CD8-positive, alpha-beta memory T cell (primary cell): ENCODE measurements at places on chromosomes 13 and 19.
A peak's percentile ranks its signal among the peaks of the same experiment; 100 is the strongest.

DNA sequence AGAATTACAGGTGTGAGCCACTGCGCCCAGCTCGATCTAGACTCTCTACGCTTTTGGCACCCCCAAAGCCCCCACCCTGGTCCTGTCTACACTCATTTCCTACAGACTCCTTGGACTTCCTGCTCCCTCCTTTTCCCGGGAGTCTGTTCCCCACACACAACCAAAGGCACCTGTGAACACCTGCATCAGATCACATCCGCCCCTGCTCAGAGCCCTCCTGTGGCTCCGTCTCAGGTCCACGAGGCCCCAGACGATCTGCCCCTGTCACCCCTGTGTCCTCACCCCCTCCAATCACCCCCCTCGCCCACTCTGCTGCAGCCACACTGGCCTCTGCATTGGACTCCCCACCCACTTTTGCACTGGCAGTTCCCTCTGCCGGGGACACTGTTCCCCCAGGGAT lies 12.4 kb upstream of the PAK4 start:
- no peak overlapping the region for H3K27ac ChIP-seq
- no peak overlapping the region for H3K4me3 ChIP-seq
- no peak for DNase-seq

- DNase-seq: no peak
- no peaks in the 10 kb centered on the region for H3K4me1 ChIP-seq
- H3K4me3 ChIP-seq: no peak overlapping the region
- H3K27me3 ChIP-seq: no peaks in the 10 kb centered on the region
These were observed 69.5 kb upstream of the FNDC3A start for GRCh38 chr13:48906200-48906599.

- peak; percentile 35 for DNase-seq
- H3K4me3 ChIP-seq: peak overlapping the region; percentile 62
- peaks cover 56% of the 10 kb centered on the region for H3K4me1 ChIP-seq
- H3K27me3 ChIP-seq: no peaks in the 10 kb centered on the region
- no peaks in the 10 kb centered on the region for H3K36me3 ChIP-seq
These were observed 3.7 kb downstream of the ITM2B start for GRCh38 chr13:48236528-48237353.

DNA sequence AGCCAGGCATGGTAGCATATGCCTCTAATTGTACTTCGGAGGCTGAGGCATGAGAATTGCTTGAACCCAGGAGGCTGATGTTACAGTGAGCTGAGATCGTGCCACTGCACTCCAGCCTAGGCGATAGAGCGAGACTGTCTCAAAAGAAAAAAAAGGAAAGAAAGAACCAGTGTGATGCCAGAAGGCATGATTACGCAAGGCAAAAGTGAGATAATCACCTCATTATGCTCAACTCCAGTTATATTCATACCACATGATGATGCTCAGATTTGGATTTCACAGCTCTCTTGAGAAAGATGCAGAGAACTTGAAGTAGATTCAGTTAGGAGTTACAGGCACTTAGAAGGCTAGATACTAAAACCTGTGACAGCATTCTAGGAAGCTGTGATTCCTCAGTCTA lies 21.8 kb downstream of the RCBTB1 start:
- DNase-seq: no peak
- no peak overlapping the region for H3K4me3 ChIP-seq
- H3K36me3 ChIP-seq: peaks cover 10% of the 10 kb centered on the region
- no peak overlapping the region for H3K27ac ChIP-seq

- no peak for DNase-seq
- no peak overlapping the region for H3K27ac ChIP-seq
- H3K4me1 ChIP-seq: no peaks in the 10 kb centered on the region
- no peaks in the 10 kb centered on the region for H3K27me3 ChIP-seq
- no peak overlapping the region for H3K4me3 ChIP-seq
These were observed 40.6 kb upstream of the KLF12 start for GRCh38 chr13:74174810-74175209.

DNA sequence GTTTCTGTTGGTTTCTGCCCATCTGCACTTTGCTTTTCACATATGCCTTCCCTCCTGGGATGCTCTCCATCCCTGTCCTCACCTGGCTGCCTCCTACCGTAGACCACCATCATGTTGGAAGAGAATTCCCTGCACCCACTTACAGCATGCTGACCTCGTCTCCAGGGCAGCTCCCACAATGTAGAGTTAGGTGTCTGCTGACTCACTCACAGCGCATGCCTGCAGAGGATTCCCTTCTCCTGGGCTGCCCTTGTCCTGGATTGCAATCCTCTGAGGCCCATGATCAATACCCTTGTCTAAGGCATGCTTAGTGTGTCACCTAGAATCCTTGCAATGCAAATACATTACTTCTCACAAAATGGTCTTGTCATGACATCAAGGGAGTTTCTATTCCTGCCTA lies 43.6 kb downstream of the STOML3 start:
- H3K36me3 ChIP-seq: no peaks in the 10 kb centered on the region
- no peaks in the 10 kb centered on the region for H3K4me1 ChIP-seq
- H3K27ac ChIP-seq: no peak overlapping the region

GRCh38 chr13:113029487-113030258 lies 60.7 kb downstream of the MCF2L start:
- H3K4me3 ChIP-seq: no peak overlapping the region
- no peak overlapping the region for H3K27ac ChIP-seq
- H3K36me3 ChIP-seq: no peaks in the 10 kb centered on the region
- peak; percentile 48 for DNase-seq

DNA sequence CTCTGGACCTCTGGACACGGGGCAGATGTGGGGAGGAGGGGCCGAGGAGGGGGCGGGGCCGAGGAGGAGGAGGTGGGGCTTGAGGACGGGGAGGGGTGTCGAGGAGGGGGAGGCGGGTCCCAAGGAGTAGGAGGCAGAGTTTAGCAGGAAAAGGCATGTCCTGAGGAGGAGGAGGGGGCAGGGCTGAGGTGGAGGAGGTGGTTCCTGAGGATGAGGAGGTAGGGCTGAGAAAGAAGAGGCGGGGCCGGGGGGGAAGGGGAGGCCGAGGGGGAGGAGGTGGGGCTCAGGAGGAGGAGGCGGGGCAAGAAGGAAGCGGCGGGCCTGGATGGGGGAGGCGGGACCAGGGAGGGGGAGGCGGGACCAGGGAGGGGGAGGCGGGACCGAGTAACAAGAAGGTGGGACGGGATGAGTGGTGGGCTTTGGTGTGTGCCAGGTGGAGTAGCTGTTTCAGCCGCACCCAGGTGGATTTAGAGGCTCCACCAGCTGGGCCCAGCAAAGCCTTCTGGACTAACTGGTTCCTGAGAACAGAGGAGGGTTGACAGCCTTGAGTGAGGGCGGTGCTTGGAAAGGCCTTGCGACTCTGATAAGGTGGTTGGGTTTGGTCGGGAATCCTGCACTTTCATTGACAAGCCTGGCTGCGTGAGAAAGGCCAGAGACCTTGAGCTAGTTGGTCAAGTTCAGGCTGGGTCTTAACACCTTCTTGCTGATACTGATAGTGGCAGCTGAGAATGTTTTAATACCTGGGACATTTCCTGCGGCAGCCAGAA lies 7.7 kb downstream of the TECR start:
- no peaks in the 10 kb centered on the region for H3K27me3 ChIP-seq
- H3K27ac ChIP-seq: no peak overlapping the region
- peaks cover 32% of the 10 kb centered on the region for H3K4me1 ChIP-seq
- DNase-seq: no peak
- no peak overlapping the region for H3K4me3 ChIP-seq
- no peaks in the 10 kb centered on the region for H3K36me3 ChIP-seq

GRCh38 chr19:48325265-48325910 lies at the start of gene EMP3:
Gene EMP3, plus strand, starts transcription at chr19:48325552. Its CDS starts 1,293 bp downstream, at chr19:48326845.
- DNase-seq: peak; percentile 79
- H3K27ac ChIP-seq: peak within 1 kb of the TSS; percentile 98
- H3K4me3 ChIP-seq: peak within 1 kb of the TSS; percentile 96
- peaks cover 23% of the 10 kb centered on the region for H3K36me3 ChIP-seq
- peaks cover 76% of the 10 kb centered on the region for H3K4me1 ChIP-seq
- H3K27me3 ChIP-seq: no peaks in the 10 kb centered on the region

DNA sequence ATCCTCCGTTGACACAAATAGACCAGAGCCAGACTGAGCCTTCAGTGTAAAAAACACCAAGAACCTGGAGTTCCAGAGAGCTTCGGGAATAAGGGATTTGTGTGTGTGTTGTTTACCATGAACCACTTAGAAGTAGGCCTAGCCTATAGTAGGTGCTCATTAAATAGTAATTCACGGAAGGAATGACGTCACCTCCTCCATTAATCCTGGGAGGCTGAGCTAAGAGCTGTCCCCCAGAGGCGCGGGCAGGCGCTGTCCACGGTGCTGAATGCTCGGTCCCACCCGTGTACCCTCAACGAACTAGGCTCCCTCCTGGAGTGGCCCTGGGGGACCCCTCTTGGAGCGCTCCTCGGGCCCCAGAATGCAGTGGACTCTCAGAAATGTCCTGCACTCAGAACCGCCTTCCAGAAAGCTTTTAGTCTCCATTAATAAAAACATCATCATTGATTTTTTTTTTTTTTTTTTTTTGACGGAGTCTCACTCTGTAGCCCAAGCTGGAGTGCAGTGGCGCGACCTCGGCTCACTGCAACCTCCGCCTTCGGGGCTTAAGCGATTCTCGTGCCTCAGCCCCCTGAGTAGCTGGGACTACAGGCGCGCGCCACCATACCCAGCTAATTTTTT lies 6.5 kb downstream of the UNC13A start:
- no peak overlapping the region for H3K27ac ChIP-seq
- peak; percentile 9 for DNase-seq
- H3K4me1 ChIP-seq: peaks cover 9% of the 10 kb centered on the region

DNA sequence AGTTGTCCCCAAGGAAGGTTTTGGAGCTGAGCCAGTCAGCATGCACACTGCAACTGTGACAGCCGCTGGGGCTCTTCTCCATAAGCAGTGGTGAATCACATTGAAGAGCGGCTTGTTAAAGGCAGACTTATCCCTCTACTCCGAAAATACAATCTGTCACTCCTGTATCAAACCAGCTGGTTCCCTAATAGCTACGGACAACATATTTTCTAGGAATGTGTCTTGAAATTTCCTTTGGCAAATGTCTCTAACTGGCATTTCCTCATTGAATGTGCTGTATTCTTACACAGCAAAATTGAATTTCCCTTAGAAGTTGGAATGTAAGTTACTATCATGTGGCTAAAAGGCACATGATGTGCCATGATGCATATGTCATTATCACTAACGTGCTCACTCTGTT lies 104.0 kb upstream of the GPR12 start:
- H3K27ac ChIP-seq: no peak overlapping the region
- no peaks in the 10 kb centered on the region for H3K27me3 ChIP-seq
- no peaks in the 10 kb centered on the region for H3K36me3 ChIP-seq
- H3K4me3 ChIP-seq: no peak overlapping the region
- DNase-seq: no peak

DNA sequence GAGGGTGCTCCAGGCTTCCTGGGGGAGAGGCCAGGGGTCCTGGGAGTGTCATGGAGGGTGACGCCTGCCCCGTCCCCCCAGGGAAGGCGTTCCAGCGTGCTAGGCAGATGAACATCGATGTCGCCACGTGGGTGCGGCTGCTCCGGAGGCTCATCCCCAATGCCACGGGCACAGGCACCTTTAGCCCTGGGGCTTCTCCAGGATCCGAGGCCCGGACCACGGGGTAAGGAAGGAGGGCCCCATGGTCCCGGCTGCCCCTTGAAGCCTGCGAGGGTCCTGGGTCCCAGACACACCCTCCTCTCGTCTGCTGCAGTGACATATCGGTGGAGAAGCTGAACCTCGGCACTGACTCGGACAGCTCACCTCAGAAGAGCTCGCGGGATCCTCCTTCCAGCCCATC lies 11.4 kb downstream of the PTGER1 start:
- H3K4me3 ChIP-seq: no peak overlapping the region
- peaks cover 48% of the 10 kb centered on the region for H3K36me3 ChIP-seq
- no peak overlapping the region for H3K27ac ChIP-seq
- DNase-seq: no peak
- H3K4me1 ChIP-seq: peaks cover 13% of the 10 kb centered on the region

- H3K27me3 ChIP-seq: no peaks in the 10 kb centered on the region
- DNase-seq: no peak
- peaks cover 11% of the 10 kb centered on the region for H3K36me3 ChIP-seq
- peaks cover 10% of the 10 kb centered on the region for H3K4me1 ChIP-seq
- H3K4me3 ChIP-seq: peak overlapping the region; percentile 94
- peak overlapping the region; percentile 91 for H3K27ac ChIP-seq
These were observed 583 bp downstream of the ZNF615 start for GRCh38 chr19:52007451-52007805.

- H3K27ac ChIP-seq: no peak overlapping the region
- H3K4me1 ChIP-seq: no peaks in the 10 kb centered on the region
- H3K4me3 ChIP-seq: no peak overlapping the region
- no peak for DNase-seq
- peaks cover 10% of the 10 kb centered on the region for H3K36me3 ChIP-seq
These were observed 29.2 kb downstream of the TMTC4 start for GRCh38 chr13:100645382-100645781.

- no peaks in the 10 kb centered on the region for H3K36me3 ChIP-seq
- DNase-seq: no peak
- no peak overlapping the region for H3K27ac ChIP-seq
- H3K27me3 ChIP-seq: no peaks in the 10 kb centered on the region
- H3K4me1 ChIP-seq: no peaks in the 10 kb centered on the region
These were observed 21.9 kb upstream of the USP12 start for GRCh38 chr13:27193496-27193895.

DNA sequence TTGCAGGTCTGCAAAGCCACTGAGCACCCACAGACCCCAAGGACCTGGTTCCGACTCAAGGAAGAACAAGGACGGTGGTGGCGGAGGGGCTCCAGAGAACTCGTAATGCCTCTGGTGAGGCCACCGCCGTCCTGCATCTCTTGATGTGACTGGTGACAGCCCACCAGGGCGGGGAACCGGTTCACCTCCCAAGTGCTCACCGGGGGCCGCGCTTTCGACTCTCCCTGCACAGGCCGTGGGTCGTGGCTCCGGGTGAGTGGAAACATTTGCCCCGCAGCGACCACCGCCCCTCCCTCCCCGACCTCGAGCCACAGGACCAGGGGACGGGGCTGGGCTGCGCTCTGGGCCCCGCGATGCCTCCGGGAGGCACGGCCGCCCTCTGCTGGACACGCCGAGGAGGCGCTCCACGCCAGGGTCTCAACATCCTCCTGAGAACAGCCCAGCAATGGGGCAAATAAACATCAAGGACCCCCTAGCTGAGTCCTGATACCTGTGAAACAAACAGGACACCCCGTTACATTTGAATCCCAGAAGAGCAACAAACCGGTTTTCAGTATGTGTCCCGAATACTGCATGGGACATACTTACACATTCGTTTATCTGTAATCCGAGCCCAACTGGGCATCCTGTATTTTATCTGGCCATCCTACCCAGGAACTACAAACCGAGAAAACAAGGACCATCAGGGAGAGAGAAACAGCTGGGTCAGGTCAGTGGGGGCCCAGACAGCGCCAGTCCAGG lies 3.9 kb upstream of the PLPP2 start:
- DNase-seq: peak; percentile 15
- H3K4me1 ChIP-seq: peaks cover 8% of the 10 kb centered on the region
- no peaks in the 10 kb centered on the region for H3K36me3 ChIP-seq
- peaks cover 11% of the 10 kb centered on the region for H3K27me3 ChIP-seq
- no peak overlapping the region for H3K4me3 ChIP-seq
- H3K27ac ChIP-seq: no peak overlapping the region

- DNase-seq: no peak
- no peaks in the 10 kb centered on the region for H3K27me3 ChIP-seq
- H3K4me1 ChIP-seq: no peaks in the 10 kb centered on the region
- no peak overlapping the region for H3K4me3 ChIP-seq
These were observed 153.0 kb upstream of the TMTC4 start for GRCh38 chr13:100827489-100828176.

GRCh38 chr13:43113603-43114002 lies 90.2 kb downstream of the DNAJC15 start:
- no peaks in the 10 kb centered on the region for H3K4me1 ChIP-seq
- H3K27ac ChIP-seq: no peak overlapping the region
- no peaks in the 10 kb centered on the region for H3K27me3 ChIP-seq
- H3K36me3 ChIP-seq: no peaks in the 10 kb centered on the region
- no peak overlapping the region for H3K4me3 ChIP-seq
